ENCODE measurements at places on chromosomes 1 and 21.

DNA sequence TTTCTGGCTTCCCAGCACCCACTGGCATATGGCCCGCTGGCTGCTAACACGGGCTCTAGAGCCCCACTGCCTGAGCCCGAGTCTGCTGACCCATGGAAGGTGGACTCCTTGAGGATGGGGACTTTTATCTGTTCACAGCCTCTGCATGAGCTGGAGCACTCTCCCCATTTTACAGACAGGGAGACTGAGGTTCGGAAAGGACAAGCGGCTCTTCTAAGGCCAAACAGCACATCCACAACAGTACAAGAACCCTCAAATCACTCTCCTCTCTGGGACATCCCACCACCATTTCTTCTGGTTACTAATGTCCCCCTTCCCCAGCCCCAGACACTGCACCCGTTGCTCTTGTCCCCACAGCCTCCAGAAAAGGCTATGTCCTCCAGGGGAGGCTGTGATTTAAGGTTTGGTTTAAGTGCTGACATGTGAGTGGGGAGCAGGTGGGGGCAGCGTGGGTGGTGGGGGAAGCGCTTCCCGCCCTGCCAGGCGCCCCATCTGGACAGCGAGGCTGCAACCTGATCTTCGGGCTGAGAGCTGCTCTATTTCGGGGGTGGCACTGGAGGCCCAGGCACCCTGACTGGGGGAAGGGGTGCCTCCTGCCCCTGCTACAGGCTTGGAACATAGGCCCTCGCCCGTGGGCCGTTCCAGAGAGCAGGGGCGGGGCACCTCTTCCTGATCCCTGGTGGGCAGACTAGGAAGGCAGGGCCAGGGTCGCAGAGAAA is 104.8 kb upstream of the WNT4 start:
- no peak for DNase-seq

- no peak for DNase-seq
Observed at GRCh38 chr1:100249155-100249536, 488 bp downstream of the DBT start.

GRCh38 chr21:14825514-14825974 is 239.3 kb downstream of the NRIP1 start:
- no peak for DNase-seq

GRCh38 chr1:236124965-236125364 is 17.4 kb upstream of the GPR137B start:
- DNase-seq = no peak

GRCh38 chr1:193211539-193211938 is 25.1 kb upstream of the B3GALT2 start:
- peak; percentile 92 for DNase-seq

- DNase-seq = no peak
Observed at GRCh38 chr1:18712252-18712600, 81.6 kb downstream of the PAX7 start.

DNA sequence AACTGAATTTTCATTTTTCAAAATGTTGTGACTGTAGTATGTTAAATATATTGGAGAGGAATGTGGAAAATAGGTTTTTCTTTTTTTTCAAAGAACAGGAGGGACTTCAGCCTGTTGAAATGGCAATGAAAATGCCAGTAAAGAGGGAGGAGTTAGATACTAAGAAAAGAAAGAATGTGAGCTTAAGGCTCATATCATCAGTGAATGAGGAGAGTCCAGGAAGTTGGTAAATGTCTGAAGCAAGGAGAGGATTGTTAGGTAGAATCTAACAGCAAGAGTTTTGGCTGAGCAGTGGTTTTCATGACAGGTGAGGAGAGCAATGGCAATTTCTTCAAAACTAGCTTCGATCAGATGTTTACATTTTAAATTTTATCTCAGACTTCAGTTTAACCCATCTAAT is 43.0 kb downstream of the PLA2G4A start:
- no peak for DNase-seq

- no peak for DNase-seq
Observed at GRCh38 chr1:230759369-230760065, 12.3 kb downstream of the CAPN9 start.

DNA sequence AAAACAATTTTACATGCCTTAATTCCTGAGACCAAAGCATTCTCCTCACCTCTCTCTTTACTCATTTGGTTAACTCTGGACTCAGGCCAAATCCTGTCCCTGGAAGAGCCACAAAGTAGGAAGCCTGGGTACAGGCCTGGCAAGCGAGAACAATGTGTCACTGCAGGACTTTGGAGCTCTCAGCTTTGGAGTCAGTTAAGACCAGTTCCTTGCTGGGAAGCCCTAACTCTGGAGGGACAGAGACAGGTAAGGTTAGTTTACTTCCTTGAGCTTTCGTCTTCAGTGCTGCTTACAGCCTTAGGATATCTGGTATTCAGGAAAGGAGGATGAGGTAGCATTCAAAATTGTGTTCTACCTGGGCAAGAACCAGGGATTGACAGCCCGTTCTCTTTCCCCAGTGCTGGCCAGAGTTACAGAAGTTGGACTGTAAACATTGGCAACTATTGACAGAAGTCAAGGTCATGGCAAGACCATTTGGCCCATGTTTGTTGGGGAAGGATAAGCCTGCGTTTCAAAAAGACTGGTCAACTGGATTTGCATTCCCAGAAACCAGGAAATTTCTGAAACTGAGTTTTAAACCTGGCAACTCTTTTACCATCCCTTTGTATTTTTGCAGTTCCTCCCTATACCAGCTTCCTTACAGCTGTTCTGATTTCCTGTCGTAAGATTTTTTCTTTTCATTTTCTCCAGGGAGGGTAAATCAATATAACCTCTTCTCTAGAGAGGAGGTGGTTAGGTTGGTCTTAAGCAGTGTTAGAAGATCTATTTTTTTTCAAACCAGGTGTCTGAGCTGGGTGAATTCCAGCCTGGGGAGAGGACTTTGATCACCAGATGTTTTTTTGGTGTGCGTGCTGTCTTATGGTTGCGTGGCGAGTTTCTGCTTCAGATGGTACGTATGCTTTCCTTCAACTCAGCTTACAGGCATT is at the start of gene C4BPB:
TSS of gene C4BPB (plus strand) at position 160 of the 926 bp plus-strand sequence. CDS start at position 832, 672 bp downstream.
- no peak for DNase-seq

GRCh38 chr1:180966312-180966711 is 53.6 kb downstream of the KIAA1614 start:
- no peak for DNase-seq

- no peak for DNase-seq
Observed at GRCh38 chr21:28627261-28627660, 365.4 kb downstream of the LTN1 start.

DNA sequence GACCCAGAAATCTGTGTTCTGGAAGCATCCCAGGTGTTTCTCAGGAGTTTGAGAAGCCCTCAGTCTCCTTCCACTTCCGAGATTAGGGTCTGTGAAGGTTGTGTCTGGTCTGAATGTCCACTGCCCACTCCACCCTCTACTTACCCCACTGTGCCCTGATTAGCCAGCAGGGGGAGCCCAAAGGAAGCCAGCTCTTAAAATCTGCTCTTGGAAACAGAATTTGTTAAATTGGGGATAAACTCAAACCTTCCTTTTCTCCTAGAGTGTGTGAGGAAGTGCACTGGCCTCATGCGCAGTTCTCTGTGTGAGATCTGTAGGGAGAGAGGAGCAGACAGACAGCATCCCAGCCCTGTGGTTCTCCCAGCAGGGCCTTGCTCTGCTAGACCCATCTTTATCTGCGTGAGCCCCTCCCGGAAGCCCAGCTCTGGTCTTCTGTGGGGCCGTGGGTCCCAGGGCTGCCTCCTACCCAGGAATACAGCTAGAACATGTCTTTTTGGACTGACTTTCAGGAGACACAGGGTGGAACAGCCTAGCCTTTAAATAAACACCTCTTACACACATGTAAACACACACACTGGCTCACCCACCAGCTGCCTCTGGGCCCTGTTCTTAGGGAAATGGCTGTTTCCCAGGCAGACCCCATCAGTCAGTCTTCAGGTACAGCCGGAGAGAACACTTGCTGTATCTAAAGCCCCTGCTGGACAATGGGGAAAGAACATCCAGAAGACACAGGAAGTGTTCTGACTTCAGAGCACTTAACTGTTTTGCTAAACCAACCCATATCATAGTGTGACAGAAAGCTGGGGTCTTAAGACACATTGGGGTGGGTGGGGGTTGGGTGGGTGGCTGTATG is 52.2 kb downstream of the SMYD2 start:
- DNase-seq = peak; percentile 59

DNA sequence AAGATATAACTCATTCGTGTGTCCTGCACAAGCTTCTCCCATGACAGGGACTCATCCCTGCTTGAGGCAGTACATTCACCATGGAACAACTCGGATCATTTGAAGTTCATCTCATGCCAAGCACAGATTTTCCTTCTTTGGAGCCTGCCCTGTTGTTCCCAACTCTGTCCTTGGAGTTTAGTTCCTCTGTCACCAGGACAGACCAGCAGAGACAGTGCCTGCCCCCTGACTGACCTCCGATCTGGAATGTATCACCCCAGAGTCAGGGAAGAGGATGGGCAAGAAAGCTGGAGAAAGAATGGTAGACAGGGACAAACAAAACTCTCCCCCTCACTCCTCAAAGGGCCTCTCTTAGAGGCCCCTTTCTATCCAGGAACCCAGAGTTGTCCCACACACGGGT is 5.0 kb downstream of the SHISAL2A start:
- DNase-seq = no peak

- DNase-seq = no peak
Observed at GRCh38 chr1:201665036-201665435, 126.1 kb downstream of the NAV1 start.

DNA sequence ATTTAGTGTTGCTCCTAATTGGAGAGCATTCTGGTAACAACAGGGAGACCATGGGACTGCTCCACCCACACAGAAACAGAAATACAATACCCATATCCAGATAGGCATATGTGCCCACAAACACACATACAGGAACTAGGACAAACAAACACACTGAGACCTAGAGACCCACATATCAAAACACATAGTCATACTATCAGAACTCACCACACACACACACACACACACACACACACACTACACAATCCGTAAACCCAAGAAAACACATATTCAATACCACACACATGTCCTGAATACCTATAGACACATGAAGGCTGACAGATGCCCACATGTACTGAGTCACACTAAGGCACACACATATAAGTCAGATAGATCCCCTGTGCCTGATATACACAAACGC is 3.5 kb upstream of the NFASC start:
- DNase-seq = no peak

- DNase-seq = no peak
Observed at GRCh38 chr1:78607944-78608343, 12.3 kb upstream of the IFI44L start.

DNA sequence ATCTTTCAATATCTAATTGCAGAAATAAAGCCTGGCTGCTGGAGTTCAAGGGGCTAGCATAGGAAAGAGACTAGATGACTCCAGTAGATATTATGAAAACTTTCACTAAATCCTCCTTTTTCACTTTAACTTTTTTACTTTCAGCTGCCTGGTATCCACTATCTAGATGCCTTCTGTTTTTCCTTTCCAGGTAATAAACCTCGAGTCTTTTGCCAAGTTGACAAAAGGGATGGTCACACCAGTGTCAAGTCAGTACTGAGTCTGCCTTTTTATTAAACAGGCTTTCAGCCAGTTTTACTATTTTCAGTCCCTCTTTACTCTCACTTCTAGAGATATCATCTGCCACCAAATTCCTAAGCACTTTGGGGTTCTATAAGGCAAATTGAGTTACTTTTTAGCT is 195.6 kb downstream of the FGGY start:
- DNase-seq = no peak

DNA sequence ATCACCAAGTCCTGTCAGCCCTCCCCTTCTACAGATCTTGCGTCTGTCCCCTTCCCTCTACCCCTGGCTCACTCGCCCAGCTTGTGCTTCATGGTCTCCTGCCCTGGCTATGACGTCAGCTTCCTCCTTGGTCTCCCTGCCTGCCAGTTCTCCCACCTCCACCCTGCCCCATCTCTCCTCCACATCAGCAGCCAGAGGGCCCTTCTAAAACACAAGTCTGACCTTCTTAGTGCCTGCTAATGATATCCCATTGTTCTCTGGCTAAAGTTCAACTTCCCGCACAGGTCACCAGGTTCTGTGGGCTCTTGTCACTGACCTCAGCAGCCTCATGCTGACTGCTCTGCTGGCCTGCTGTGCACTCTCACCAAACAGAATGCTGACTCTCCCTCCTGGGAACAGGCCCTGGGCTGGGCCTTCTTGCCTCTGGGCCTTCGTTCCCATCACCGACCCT is 24.7 kb upstream of the MYCL start:
- no peak for DNase-seq

DNA sequence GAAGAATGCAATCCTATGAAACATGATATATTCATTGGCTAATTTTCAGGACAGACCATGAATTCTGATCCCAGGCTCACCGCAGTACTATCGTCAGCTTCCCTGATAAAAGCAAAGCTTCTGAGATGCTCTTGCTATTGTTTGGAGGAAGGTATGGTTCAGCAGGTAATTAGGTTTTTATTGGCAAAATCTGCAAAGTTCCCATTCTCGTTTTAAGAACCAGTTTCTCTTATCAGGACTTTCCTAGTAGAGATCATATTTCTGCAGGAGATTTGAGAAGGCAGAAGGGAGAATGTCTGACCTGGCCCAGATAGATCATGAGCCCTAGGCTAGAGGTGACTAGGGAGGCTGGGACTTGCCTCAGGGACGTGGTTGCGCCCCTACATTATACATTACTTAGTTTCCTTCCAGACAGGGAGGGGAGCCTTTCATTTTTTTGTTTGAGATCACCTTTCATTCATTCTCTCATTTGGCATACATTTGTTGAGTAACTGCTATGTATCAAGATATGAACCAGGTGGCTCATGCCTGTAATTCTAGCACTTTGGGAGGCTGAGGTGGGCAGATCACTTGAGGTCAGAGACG is 108.8 kb downstream of the NRIP1 start:
- DNase-seq = no peak

GRCh38 chr1:209748620-209749019 is 7.2 kb upstream of the TRAF3IP3 start:
- no peak for DNase-seq

- no peak for DNase-seq
Observed at GRCh38 chr1:93723733-93724270, 42.2 kb upstream of the BCAR3 start.

DNA sequence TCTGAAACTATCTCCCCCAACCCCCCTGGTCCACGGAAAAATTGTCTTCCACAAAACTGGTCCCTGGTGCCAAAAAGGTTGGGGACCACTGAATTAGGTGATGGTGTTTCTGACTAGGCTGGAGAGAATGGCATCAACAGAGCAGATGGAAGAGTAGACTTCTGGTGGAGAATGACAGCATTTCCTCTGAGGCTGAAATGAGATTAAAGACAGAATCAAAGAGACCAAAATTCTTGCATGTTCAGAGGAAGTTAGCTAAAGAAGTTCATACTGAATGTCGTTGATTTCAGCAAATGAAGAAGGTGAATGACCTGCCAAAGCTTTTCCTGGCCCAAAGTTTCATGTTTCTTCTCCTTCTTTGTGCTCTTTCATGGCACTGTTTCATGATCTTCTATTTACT is 188.2 kb upstream of the RUNX1 start:
- DNase-seq = no peak

- DNase-seq = no peak
Observed at GRCh38 chr1:187481581-187482148, 652.9 kb downstream of the PLA2G4A start.

- peak; percentile 98 for DNase-seq
Observed at GRCh38 chr1:163069142-163069541, at the start of gene RGS4. Gene RGS4 (plus strand): TSS chr1:163069361. CDS start chr1:163069485, 124 bp downstream.

GRCh38 chr1:38009088-38009840 is 3.3 kb upstream of the UTP11 start:
- peak; percentile 87 for DNase-seq
